Suppressor macrophage (primary cell): ENCODE measurements at places on chromosomes 13 and 19.

DNA sequence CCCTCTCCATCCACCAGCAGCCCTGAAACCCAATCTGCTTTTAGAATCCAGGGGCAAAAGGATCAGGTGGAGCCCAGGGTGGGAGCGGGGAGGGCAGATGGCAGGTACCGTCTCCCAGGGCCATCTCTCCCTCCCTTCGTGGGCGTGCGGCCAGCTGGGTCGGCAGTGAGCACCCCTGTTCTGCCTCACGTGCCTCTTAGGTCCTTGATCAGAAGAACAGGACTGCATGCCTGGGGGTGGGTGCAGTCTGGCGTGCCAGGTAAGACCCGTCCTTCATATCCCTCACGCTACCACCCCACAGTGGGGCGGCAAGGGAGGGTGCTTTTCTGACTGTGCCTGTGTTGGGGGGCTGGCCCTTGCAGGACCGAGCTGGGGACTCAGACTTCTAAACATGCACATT, 2.0 kb downstream of the SLC8A2 start:
- DNase-seq, result no peak

DNA sequence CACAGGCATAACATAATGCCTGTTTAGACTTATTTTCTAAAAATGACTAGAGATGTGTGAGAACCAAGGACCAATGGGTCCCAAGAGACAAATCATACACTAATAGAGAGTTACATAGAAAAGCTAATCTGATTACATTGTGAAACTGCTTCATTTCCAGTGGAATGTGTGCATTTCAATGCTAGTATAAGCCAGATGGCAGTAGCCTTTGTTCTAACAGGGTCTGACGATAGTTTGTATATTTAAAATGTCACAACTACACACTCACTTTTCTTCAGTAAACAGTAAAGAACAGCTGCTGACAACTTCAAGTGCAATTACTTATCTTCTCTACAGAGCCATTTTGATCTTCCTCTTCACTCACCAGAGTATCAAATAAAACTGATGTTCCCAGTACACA, 4.3 kb upstream of the SLITRK5 start:
- DNase-seq, result no peak

DNA sequence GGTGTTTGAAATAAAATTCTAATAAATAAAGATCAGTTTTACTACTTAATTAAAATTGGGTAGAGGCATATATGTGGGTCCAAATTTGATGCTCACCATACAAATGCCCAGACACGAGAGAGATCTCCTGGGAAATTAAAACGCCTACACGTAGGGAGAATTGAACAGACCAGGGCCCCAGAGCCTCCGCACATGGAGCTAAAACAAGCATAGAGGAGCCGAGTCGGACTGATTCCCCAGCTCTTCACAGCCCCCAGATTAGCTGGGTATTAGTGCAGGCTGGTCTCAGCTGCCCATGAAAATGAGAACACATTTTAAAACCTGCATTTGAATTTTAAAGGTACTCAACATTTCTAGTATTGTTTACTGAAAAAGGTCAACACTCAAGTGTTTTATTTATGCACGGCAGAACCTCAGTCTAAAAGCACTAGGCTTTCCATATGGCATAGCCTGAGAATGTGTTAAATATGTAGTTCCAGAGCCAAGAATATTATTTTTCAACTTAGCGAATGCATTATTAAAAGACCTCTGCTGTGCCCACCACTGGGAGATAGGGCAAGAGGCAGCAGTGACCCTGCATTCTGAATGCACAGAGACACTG, 344.8 kb downstream of the ENOX1 start:
- DNase-seq, result no peak

- DNase-seq, result no peak
Measured at GRCh38 chr19:51251468-51251820, 564 bp downstream of the SIGLECL1 start.

DNA sequence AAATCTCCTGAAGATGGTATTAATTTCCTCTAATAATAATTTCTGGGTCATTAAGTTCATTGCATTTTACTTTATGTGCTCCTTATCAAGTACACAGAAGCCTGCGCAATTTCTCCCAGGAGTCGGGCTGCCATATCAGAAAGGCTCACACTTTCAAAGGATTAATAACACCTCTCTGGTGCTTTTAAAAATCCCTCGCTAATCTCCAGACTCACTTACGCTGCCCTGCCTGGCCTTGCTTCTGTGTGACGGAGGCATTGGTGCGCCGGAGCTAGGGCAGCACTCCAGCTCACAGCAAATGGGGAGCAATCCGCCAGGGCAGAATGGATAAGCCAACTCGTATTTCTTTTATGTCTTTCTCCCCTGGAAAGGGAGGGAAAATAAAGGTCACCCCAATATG, 300.8 kb downstream of the EFNB2 start:
- DNase-seq, result no peak

DNA sequence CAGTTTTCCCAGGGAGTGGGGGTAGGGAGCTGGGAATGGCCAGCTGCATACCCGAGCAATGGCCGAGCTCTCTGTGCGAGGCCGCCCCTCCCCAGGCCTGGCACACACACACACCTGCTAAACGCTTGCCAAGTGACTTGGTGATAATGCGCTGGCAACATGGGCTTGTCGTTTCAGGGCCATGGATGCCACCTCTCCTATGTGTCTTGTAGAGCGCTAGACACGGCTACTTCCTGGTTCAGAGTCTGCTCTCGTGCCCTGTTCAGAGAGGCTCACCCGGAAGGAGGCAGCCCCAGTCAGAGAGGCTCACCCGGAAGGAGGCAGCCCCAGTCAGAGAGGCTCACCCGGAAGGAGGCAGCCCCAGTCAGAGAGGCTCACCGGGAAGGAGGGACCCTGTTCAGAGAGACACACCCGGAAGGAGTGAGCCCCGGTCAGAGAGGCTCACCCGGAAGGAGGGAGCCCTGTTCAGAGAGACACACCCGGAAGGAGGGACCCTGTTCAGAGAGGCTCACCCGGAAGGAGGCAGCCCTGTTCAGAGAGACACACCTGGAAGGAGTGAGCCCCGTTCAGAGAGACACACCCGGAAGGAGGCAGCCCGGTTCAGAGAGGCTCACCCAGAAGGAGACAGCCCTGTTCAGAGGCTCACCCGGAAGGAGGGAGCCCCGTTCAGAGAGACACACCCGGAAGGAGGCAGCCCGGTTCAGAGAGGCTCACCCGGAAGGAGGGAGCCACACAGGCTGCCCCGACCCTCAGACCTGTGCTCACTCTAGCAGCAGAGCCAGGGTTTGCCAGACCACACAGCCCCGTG, 4.2 kb downstream of the ADPRHL1 start:
- no peak for DNase-seq

- DNase-seq, result no peak
Measured at GRCh38 chr13:50613356-50613831, 230.1 kb downstream of the DLEU7 start.

DNA sequence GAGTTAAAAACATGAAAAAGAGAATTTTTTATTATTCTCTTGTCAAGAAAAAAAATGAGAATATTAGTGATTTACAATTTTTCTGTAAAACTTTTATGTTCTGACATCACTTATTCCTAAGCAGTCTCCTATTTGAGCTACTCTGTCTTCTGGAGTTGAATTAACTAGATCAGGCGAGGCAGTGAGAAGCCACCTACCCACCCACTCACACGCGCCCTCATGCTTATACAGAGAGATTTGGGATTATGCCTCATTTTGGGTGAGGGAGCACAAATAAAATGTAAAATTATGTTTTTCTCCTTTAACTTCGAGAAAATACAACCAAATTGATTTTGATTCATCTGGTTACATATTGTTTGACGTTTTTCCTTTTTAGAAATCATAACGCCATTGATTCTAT, 424.5 kb downstream of the ITGBL1 start:
- no peak for DNase-seq

GRCh38 chr13:33832872-33833271, 14.9 kb downstream of the RFC3 start:
- DNase-seq, result no peak

GRCh38 chr13:57996717-57997116, 365.2 kb downstream of the PCDH17 start:
- DNase-seq, result no peak

GRCh38 chr19:39684267-39684666, 20.0 kb upstream of the LGALS14 start:
- DNase-seq, result no peak

DNA sequence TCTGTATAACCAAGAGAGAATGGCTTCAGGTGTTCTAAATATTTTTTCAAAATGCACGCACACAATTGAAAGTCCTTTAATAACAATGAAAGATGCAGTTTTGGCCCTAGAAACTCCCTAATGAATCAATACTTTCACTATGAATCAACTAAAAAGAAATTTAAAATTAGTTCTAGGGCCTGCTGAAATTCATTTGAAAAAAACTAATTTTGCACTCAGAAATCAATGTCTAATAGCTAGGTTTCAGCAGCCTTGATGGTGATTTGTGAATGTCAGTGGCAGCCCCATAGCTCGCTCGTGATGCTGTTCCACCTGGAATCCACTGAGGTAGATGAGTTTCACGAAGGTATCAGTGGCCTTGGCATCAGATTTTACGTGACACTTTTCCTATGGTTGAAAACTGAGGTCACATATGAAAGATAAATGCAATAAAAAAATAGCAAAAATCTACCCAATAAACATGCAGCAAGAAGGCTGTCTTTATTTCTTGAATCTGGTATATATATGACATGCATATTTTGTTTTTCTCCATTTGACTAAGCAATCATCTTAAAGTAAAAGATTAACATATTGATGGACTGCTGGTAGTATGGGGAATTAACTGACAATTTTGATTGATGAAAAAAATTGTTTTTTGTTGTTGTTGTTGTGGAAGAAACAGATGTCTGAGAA, 141.0 kb downstream of the AKAP11 start:
- DNase-seq, result no peak

GRCh38 chr13:32917504-32917903, 98.7 kb upstream of the KL start:
- no peak for DNase-seq

DNA sequence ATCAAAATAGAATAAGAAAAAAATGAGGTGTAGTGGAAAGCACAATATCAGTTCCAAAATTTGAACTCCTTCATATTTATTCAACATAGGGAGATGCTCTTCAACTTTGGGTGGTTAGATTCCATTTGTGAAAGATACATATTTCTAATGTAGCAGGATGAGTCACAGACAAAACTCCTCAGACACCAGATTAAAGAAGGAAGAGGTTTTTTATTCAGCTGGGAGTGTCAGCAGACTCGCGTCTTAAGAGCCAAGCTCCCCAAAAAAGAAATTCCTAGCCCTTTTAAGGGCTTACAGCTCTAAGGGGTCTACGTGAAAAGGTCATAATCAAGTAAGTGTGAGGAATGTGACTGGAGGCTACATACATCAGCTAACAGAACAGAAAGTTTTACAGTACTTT, 6.8 kb upstream of the ZNF765 start:
- no peak for DNase-seq

GRCh38 chr13:26486550-26486949, 70.9 kb upstream of the WASF3 start:
- DNase-seq, result no peak

- DNase-seq, result no peak
Measured at GRCh38 chr19:49895566-49896297, 955 bp downstream of the IL4I1 start.

DNA sequence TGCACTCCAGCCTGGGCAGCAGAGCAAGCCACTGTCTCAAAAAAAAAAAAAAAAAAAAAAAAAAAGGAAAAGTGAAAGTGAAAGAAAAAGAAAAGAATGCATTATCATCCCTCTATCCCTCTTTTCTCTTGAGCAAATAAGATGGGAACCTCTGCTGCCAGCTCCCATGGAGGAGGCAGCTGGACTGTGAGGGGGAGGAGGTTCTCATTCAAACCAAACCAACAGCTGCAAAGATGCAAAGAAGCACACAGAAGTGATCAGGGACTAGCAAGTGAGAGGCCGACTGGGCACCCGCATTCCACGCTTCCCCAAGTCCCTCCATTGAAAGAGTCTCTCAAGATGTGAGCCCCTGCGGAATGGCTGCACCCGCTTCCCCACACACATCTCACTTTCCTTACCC, 63.5 kb downstream of the TSHZ3 start:
- DNase-seq, result no peak

DNA sequence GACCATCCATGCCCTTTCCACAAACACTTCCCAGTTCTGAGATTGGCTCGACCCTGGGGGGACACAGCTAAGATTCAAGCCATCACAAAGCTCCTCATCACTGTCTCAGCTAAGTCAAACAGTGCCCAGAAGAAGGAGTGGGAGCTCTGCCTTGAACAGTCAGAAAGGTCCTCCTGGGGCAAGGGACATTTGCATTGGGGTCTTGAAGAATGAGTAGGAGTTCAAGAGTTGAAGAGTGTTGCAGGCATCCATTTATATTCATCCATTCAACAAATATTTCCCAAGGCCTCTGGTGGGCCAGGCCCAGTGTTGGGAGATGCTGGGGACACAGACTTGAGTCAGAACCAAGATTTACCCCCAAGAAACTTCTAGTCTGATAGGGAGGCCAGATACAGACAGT, 6.5 kb downstream of the IGLON5 start:
- no peak for DNase-seq

DNA sequence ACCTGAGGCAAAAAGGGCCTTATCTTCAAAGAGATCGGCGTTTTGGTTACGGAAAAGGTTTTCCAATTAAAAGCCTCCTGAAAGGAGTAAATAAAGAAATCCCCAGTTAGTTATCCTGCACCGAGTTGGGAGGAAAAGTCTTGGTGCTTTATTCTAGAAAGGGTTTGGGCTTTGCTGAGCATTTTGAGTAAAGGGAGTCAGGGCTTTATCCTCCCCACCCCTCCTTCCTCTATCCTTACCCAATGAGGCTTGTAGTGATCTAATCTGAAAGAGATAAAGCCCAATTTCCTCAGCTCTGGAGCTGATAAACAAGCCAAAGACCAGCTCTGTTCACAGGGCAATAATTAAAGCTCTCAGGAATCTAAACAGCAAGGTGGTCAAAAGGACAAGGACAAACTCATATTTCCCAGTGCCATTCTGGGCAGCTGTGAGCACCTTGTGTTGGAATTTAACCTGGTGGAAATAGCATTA, 188.9 kb upstream of the TSC22D1 start:
- DNase-seq, result no peak

DNA sequence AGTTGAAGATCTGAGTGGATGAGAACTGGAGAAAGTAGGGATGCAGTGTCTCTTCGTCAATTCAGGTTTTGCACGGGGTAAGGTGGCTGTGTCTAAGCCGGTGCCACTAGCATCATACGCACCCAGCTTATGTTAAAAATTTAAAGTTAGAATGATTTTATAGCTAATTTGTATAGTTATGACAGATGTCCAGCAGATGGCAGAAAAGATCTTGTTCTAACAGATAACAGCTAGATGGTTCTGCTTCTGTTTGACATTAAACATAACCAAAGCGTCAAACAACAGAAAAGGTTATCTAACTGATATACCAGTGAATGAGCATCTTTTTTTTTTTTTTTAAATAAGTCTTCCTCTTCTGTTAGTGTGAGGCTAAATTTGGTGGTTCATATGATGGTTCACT, 18.8 kb upstream of the EDDM13 start:
- peak; percentile 85 for DNase-seq

DNA sequence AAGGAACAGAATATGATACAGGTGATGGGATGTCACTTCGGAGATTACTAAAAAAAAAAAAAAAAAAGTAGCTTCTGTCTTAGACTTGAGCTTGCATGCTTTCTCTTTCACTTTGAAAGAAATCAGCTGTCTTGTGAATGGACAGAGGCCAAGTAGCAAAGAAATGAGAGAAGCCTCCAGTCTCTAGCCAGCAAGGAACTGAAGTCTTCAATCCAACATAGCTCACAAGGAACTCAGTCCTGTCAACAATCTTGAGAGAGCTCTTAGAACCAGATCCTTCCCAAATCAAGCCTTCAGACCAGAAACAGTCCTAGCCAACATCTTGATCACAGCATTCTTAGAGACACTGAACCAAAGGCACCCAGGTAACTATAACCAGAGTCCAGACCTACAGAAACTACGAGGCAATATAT, 7.7 kb downstream of the N4BP2L2 start:
- DNase-seq, result peak; percentile 39

GRCh38 chr13:113192902-113193301, 15.6 kb downstream of the PCID2 start:
- peak; percentile 19 for DNase-seq
